ENCODE measurements at places on chromosomes 1 and 21.

DNA sequence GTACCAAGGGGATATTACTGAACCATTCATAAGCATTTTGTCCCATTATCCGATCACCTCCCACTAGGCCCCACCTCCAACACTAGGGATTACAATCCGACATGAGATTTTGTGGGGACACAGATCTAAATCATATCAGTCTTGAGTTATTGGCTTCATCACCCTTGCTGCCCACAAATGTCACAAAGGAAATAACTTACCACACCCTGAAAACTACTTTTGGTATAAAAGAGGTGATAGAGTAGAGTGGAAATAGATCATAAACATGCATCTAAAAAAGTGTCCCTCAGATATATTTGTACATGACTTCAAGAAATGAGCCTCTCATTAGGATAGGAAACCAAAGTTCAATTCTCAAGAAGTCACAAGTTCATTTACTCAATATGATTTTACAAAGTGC, 22.6 kb upstream of the FCRL3 start:
- DNase-seq = no peak

- no peak for DNase-seq
These were observed 525.3 kb upstream of the DAB1 start for GRCh38 chr1:57949168-57949567.

DNA sequence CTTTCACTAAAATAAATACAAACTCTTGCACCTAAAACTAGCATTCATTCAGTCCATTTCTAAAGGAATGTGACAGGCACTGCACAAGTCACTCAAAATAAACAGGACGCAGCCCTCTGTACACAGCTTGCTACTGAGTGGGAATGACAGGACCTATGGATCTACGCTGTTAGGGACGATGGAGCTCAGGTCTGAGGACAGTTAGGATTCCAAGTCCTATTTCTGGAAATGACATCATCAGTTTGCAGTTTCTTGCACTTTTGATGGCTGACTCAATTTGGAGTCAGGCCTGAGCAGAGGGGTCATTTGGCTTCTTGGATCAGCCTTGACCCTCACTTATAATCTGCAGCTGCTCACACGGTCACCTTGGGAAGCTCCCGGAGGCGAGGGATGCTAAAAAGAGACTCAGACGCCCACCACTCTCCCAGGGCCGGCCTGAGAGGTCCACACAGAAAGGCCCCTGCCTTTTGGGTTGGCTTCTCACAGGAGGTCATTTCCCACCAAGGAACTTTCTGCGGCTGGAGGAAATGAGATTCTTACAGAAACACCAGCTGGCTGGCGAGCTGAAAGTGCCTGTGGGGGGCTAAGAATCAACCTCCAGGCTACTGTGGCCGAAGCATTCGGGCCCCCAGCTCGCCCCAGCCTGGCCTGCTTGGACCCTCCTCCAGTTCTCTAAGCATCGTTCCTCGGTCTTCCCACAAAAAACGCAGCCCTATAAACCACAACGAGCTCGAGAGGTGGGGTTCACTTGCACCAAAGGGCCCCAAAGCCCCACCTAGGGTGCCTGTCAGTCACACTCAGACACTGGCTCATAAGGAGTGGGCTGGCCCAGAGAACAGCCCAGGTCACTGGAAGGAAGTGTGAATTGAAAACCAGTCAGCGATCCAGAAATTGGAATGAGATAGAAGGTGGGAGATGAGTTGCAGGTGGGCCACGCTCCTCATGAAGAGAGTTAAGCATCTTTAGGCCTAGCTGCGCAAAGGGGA, 8.9 kb upstream of the PDE9A start:
- DNase-seq = no peak

DNA sequence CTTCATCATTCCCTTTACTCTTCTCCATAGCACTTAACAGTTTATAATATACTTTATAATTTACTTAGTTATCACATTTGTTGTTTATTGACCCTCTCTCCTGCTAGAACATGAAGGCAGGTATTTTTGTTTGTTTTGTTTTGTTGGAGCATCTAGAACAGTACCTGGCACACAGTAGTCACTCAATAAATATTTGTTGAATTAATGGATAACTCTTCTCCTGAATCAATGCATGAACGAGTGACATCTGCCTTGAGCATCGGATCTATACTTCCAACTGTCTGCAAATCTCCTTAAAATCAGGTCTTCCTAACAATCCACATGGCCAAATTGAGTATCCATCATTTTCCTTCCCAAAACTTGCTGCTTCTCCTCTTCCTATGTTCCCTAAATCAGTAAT, 35.9 kb upstream of the MTMR11 start:
- no peak for DNase-seq

- no peak for DNase-seq
These were observed 185.1 kb upstream of the CSF3R start for GRCh38 chr1:36667836-36668235.

DNA sequence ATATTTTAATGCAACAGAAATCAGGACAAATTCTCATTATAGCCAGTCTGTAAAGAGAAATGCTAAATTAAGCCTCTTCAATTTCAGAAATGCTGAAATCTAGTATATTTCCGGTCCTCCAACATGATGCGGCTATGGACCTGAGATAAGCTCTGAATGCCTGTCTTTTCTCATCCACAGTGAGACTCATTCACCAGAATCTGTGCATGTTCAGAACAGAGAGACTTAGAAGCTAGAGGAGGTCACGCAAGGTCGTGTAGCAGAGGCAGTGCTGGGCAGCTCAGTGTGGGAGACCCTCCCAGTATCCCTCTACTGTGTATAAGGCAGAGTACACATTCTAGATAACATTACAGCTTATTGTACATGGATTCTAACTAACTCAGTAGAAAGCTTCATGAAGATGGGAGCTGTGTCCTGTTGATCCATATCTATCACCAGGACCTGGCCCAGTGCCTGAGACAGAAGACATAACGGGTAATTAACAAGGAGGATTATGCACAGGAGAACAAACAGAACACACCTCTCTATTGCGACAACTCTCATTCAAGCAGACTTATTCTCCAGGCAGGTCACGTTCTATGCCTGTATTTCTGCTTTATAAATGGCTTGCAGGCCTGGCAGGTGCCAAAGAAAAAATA, 97.0 kb upstream of the COA6 start:
- no peak for DNase-seq

- DNase-seq = no peak
These were observed 6.5 kb downstream of the RPS6KA1 start for GRCh38 chr1:26536081-26536480.

DNA sequence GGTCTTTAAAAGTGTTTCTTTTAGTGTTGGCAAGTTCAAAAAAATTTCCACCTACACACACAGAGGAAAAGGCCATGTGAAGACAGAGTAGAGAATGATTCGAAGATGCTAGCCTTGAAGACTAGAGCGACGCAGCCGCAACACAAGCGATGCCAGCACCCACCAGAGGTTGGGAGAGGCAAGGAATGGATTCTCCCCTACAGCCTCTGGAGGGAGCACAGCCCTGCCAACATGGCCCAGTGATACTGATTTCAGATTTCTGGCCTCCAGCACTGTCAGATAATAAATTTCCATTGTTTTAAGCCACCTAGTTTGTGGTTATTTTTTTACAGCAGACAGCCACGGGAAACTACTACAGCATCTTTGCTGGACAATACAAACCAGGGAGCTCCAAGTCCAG, 6.9 kb upstream of the ADAR start:
- DNase-seq = no peak

- no peak for DNase-seq
These were observed 195.4 kb upstream of the RUNX1 start for GRCh38 chr21:35244514-35244913.

DNA sequence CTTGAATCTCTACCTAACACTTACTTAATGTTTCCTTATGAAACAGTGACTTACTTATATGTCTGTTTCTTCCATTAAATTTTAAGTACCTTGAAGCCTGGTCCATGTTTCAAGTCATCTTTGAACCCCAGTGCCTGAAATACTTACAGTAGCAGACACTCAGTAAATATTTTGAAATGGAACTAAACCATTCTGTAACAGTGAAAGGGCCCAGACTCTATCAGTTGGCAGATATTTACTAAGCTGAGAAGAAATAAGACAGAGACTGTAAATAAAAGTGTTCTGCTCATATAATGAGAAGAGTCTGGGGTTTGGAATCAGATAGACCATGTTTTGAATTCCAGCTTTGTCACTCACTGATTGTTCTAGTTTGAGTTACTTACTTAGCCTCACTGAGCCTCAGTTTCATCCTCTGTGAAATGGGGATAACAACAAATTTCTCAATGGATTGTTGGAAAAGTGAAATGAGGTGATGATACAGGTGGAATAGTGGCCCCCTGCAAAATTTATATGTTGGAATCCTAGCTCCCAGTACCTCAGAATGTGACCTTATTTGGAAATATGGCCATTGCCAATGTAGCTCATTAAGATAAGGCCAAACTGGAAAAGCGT, 19.3 kb upstream of the C1orf21 start:
- no peak for DNase-seq

DNA sequence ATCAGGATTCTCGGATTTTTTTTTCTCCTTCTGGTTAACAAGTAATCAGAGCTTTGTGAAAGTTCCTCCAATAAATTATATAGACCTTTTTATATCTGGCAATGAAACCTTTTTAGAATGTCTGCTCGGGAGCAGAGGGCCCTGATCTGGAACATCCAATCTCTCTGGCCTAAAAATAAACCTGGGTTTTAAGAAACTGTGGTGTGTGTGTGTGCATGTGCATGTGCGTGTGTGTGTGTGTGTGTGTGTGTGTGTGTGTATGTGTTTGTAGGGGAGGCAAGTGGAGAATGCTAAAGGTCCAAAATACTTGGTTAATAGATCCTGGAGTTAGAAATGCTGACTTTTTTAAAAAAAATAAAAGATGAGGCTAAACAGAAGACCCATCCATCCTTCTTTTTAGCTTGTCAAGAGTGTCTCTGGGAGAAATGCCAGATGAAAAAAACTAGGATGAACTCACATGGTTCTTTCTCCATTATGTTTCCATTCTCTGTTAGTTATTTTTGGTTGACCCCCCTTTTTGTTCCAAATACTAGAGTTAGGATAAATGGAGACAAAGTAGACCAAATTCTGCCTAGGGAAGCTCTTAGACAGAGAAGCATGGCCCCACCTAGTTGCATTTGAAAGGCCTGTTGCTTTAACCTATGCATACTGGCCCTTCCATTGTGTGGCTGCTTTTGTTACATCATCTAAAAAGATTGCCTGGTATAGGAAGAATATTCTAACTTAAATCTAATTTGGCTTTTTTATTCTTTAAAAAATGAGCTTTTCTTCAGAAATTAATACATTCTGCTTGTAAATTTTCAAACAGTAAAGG, 175.9 kb downstream of the PAPPA2 start:
- DNase-seq = no peak

GRCh38 chr21:23585419-23585818, 2021.9 kb downstream of the MRPL39 start:
- DNase-seq = no peak

DNA sequence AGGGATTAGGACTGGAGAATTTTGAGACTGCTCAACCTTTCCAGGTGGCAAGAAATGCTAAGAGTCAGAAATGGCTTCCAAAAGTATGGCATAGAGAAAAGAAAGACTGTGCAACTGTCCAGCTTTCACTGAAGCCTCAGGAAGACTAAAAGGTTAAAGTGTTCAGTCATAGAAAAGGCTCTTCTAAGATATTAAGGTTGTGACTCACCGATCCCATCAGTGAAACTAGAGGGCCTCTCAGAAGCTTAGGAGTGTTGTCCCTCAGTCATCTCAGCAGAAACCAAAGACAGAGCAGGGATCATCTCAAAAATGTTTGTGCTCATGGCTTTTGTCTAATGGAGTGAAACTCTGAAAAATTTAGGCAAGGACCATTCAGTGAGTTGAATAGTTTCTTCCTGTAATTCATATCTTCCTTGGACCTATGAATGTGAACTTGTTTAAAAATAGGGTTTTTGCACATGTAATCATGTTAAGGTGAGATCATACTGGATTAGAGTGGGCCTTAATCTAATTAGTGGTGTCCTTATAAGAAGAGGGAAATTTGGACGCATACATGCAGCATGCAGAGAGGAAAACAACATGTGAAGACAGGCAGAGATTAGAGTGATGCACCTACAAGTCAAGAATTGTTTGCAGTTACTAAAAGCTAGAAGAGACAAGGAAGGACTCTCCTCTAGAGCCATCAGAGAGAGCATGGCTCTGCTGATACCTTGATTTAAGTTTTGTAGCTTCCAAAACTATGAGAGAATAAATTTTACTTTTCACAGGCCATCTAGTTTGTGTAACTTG, 71.3 kb downstream of the RPE65 start:
- DNase-seq = no peak

DNA sequence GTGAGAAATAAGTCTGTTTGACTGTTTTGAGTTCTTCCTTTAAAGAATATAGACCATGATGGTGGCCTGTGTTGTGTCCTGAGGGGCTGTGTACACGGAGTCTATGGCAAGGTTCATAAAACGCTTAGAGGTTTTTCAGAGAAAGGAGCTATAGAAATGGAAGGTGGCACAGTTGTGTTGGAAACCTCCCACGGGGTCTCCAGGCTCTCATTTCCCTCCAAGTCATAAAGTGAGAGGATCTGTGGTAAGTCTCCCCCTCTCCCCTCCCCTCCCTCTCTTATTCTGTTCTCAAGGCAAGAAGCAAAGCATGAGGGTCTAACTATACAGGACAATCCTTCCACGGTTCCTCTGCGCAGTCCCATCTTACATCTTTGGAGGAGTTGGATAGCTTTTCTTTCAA, 139.2 kb downstream of the KIF26B start:
- DNase-seq = no peak

DNA sequence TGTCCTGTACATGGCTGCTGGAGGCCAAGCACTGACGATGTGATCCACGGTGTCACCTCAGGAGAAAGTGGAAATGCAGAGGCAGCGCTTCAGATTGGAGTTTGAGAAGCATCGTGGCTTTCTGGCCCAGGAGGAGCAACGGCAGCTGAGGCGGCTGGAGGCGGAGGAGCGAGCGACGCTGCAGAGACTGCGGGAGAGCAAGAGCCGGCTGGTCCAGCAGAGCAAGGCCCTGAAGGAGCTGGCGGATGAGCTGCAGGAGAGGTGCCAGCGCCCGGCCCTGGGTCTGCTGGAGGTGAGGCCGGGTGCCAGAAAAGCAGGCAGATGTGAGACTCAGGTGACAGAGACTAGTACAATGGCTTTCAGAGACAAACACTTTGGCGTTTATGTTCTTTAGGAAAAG, 7.7 kb downstream of the TRIM58 start:
- no peak for DNase-seq

GRCh38 chr21:43373362-43374227, 53.3 kb downstream of the SIK1 start:
- DNase-seq = no peak

DNA sequence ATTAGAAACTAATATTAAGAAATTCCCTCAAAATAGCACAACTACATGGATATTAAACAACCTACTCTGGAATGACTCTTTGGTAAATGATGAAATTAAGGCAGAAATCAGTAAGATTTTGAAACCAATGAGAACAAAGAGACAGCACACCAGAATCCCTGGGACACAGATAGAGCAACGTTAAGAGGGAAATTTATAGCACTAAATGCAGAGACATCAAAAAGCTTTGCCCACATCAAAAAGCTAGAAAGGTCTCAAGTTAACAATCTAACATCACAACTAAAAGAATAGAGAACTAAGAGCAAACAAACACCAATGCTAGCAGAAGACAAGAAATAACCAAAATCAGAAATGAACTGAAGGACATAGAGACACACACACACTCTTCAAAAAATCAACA, 48.6 kb upstream of the LRRC8B start:
- no peak for DNase-seq

All from stimulated activated CD4-positive, alpha-beta T cell treated with anti-CD3 and anti-CD28 coated beads, Interleukin-12 subunit alpha, Interleukin-12 subunit beta, amount 100 ng/mL, for 48 hours (primary cell).